Aorta (tissue), 5 donors: ENCODE measurements at places on chromosomes 2 and 18. TPM values are rescaled to one million over a fixed set of nuclear protein-coding genes. Genes with fewer than 3 reads are reported as not detected.

Gene IL1RL1
- 8.1 TPM for total RNA-seq

GRCh38 chr2:41698678-41699422 is 349.0 kb upstream of the PKDCC start:
- no peak overlapping the region for H3K27ac ChIP-seq
- DNase-seq = peak; percentile 60
- H3K4me1 ChIP-seq = peaks cover 5% of the 10 kb centered on the region
- H3K27me3 ChIP-seq = no peaks in the 10 kb centered on the region
- peak overlapping the region; percentile 7 for H3K4me3 ChIP-seq

GRCh38 chr18:46772357-46772756 is 15.5 kb upstream of the ST8SIA5 start:
- no peaks in the 10 kb centered on the region for H3K36me3 ChIP-seq
- H3K4me3 ChIP-seq = no peak overlapping the region
- H3K27ac ChIP-seq = no peak overlapping the region
- no peaks in the 10 kb centered on the region for H3K4me1 ChIP-seq
- no peak for DNase-seq

Gene FSHR
- total RNA-seq = not detected

Gene GALR1
- not detected for total RNA-seq

Gene PJVK
- 8.4 TPM for total RNA-seq

DNA sequence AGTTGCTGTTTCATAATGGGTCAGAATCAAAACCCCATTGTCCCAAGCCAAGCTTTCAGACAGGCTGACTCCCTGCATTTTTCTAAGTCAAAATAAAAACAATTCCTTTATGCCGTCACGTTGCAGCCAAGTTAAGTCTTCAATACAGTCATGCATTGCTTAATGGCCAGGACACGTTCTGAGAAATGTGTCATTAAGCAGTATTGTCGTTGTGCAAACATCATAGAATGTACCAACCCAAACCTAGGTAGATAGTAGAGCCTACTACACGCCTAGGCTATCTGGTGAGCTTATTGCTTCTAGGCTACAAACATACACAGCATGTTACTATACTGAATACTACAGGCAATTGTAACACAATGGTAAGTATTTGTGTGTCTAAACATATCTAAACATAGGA is 160.4 kb upstream of the FOSL2 start:
- no peak overlapping the region for H3K4me3 ChIP-seq
- H3K27ac ChIP-seq = no peak overlapping the region
- H3K27me3 ChIP-seq = no peaks in the 10 kb centered on the region
- H3K4me1 ChIP-seq = peaks cover 3% of the 10 kb centered on the region

GRCh38 chr2:238882082-238882755 is 34.3 kb downstream of the TWIST2 start:
- no peaks in the 10 kb centered on the region for H3K36me3 ChIP-seq
- DNase-seq = peak; percentile 21
- no peak overlapping the region for H3K27ac ChIP-seq

- H3K27ac ChIP-seq = no peak overlapping the region
- H3K36me3 ChIP-seq = no peaks in the 10 kb centered on the region
- peaks cover 3% of the 10 kb centered on the region for H3K27me3 ChIP-seq
Observed at GRCh38 chr18:59639821-59640220, 57.4 kb downstream of the CCBE1 start.

Gene RTP5
- total RNA-seq = not detected

- no peaks in the 10 kb centered on the region for H3K27me3 ChIP-seq
- H3K27ac ChIP-seq = peak overlapping the region; percentile 25
- H3K4me3 ChIP-seq = no peak overlapping the region
- H3K36me3 ChIP-seq = no peaks in the 10 kb centered on the region
- no peaks in the 10 kb centered on the region for H3K4me1 ChIP-seq
Observed at GRCh38 chr2:47272031-47272864, 117.1 kb upstream of the STPG4 start.

Gene ALPG
- total RNA-seq = not detected

Gene LRP1B
- total RNA-seq = 0.94 TPM

Gene STPG4
- total RNA-seq = 0.75 TPM

Gene SLC19A3
- 5.1 TPM for total RNA-seq

- H3K36me3 ChIP-seq = no peaks in the 10 kb centered on the region
- no peaks in the 10 kb centered on the region for H3K27me3 ChIP-seq
- peak overlapping the region; percentile 74 for H3K27ac ChIP-seq
- DNase-seq = peak; percentile 96
Observed at GRCh38 chr2:47072018-47072691, 83.0 kb downstream of the STPG4 start.

DNA sequence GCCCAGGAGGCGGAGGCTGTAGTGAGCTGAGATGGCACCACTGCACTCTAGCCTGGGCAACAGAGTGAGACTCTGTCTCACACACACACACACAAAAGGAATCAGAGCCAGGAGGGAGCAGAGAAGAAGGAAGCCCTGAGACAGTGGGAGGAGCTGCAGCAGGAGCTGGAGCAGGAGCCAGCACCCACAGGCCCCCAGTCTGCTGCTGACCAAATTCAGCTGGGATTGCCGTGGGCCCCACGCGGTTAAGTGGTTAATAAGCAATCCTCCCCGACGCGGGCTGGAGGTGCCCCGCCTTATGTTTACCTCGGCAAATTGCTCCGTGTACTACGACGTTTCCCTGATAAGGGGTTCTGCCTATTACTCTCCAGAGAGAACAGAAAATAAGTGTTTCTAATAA is 265.3 kb downstream of the TWIST2 start:
- no peak overlapping the region for H3K27ac ChIP-seq
- no peak overlapping the region for H3K4me3 ChIP-seq
- no peaks in the 10 kb centered on the region for H3K4me1 ChIP-seq
- H3K36me3 ChIP-seq = no peaks in the 10 kb centered on the region
- H3K27me3 ChIP-seq = no peaks in the 10 kb centered on the region

DNA sequence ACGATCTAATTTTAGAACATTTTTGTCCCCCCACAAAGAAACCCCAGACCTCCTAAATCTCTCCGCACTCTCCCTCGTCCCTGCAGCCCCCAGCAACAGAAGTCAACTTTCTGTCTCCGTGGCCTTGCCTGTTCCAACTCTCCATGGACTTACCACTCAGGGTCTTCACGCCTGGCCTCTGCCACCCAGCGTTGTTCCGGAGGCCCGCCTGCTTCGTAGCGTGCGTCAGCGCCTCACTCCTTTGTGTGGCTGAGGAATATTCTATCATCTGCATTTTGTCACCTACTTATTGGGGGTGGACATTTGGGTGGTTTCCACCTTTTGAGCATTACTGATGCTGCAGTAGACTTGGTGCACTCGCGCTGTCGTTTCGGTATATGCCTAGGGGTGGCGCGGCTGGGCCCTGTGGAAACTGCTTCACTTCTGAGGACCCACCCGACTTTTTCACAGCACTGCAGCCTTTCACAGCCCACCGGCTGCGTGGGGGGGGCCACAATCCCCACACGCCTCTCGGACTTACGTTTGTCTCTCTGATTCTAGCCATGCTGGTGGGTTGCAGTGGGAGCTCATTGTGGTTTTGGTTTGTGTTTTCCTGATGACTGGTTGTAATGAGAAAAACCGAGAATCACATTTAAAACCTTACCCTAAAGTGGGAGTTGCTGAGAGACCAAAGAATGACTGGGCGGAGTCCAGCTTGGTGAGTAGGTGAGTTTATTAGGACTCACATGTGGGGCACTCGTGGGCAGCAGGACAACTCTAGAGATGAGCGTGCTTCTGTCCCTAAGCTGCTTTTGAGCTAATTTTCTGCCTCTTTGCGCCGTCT is 1.4 kb upstream of the HSBP1L1 start:
- H3K4me1 ChIP-seq = no peaks in the 10 kb centered on the region
- H3K36me3 ChIP-seq = no peaks in the 10 kb centered on the region
- no peak for DNase-seq
- H3K27me3 ChIP-seq = no peaks in the 10 kb centered on the region

- no peaks in the 10 kb centered on the region for H3K36me3 ChIP-seq
- DNase-seq = no peak
- no peaks in the 10 kb centered on the region for H3K27me3 ChIP-seq
- H3K4me1 ChIP-seq = no peaks in the 10 kb centered on the region
Observed at GRCh38 chr2:102771114-102771513, 9.3 kb downstream of the TMEM182 start.

DNA sequence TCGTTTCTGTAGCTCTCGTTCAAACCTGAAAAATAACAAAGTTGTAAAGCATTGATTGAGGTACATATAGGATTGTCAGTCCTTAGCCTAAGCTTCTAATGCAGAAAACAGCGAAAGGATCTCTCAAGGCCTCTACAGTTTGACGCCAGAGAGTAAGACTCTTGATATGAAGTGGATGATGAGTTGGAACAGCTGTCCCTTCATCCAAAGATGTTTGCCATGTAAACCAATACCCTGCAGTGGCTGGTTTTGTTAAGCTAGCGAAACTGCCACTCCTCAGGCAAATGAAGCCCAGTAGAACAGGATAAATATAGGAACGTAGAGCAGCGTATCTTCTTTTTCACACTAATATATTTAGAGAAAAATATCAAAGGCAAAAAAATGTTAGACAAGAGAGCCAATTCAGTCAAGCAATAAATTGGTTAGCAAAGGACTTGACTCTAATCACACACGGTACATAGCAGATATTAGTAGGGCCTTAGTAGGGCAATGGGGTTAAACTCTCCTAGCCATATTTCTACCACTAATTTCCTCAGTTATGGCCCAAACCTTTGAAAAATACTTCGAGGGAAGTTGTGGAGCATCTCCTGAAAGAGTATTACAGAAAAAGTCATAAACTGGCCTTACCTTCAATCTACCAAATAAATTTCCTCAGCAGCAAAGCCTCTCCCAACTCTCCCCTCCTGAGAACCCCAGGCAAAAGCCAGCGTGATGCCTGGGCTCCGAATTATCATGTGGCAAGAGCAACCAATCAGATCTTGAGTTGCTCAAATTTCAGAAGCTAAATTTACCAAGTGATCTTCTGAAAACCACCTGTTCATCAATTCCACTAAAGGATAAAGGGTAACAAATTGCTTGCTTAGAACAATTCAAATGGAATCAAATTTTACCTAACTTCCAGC is at the start of gene NEB:
TSS of gene NEB (minus strand) at position 706 of the 902 bp plus-strand sequence. CDS start 1,320 bp downstream, outside the sequence.
- H3K4me1 ChIP-seq = peaks cover 4% of the 10 kb centered on the region
- peaks cover 1% of the 10 kb centered on the region for H3K36me3 ChIP-seq
- no peak within 1 kb of the TSS for H3K27ac ChIP-seq
- H3K27me3 ChIP-seq = no peaks in the 10 kb centered on the region
- DNase-seq = no peak
- no peak within 1 kb of the TSS for H3K4me3 ChIP-seq

DNA sequence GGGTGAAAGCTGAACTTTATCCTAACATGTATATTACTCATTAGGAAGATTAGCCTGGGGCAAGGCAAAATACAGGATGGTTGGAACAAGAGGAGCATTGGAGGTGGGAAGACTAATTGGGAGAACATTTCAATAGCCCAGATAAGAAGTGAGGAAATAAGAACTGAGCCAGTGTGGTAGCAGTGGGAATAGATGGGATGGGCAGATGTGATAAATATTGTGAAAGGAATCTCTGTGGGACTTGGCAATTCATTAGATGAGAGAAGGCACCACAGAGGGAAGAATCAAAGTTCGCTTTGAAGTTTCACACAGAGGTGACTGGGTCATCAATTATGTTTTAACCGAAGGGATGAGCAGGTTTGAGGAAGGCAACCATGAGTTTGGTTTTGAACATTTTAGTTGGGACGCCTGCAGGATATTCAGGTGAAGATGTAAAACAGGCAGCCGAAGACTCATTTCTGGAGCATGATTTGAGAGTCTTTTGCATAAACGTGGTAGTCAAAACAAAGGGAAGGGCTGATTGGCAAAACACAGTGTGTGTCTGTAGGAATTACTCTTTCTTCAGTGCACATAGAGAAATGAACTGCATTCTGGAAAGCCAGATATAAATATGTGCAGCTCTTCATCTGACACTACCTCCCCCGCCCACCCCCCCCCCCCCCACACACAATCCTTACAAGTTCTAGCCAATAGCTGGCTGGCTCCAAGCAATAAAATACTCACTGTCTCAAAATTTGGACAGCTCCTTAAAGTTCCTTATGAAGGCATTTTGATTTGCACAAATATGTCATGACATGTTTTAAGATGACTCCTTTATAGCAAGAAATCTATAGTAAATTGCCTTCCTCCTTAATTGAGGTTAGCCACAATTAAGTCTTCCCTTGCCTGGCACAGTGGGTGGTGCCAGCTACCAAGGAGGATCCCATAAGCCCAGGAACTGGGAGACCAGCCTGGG is 1.9 kb upstream of the SLC1A4 start:
- peak overlapping the region; percentile 21 for H3K4me3 ChIP-seq
- H3K27ac ChIP-seq = no peak overlapping the region
- peaks cover 3% of the 10 kb centered on the region for H3K4me1 ChIP-seq
- DNase-seq = no peak

Gene PAX8
- total RNA-seq = 0.45 TPM

Gene GCA
- total RNA-seq = 35.2 TPM

- no peak for DNase-seq
- H3K4me1 ChIP-seq = no peaks in the 10 kb centered on the region
- H3K4me3 ChIP-seq = no peak overlapping the region
- H3K36me3 ChIP-seq = no peaks in the 10 kb centered on the region
- H3K27ac ChIP-seq = no peak overlapping the region
Observed at GRCh38 chr2:157413326-157414035, 30.4 kb downstream of the CYTIP start.

DNA sequence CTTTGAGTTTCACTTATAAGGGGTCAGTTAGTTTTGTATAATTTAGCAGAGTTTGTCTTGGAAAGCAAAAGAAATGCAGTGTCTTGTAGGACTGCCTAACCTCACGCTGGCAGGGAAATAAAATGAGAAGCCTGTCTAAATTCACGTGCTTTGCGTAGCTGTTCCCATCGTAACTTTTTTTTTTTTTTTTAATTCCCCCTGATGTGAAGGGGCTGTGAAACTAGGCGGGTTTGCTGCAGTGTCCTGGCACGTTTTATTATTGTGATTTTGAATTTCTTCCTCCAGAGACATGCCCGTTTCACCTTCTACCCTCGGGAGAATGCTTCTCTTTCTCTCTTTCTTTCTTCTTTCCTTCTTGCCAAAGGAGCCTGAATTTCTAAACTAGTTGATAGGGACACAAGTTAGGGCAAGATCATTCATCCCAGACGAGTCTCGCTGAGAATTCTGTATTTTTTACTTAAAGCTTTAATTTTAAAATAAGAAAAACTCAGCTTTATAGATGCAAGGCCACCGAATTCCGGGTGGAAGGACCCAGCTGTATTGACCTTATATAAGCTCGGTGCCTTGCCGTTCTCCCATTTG is 2.3 kb downstream of the MEIS1 start:
- H3K27me3 ChIP-seq = no peaks in the 10 kb centered on the region
- DNase-seq = no peak
- H3K4me3 ChIP-seq = peak overlapping the region; percentile 91

- no peak overlapping the region for H3K27ac ChIP-seq
- peak; percentile 34 for DNase-seq
- no peaks in the 10 kb centered on the region for H3K27me3 ChIP-seq
- no peaks in the 10 kb centered on the region for H3K4me1 ChIP-seq
- H3K4me3 ChIP-seq = no peak overlapping the region
- H3K36me3 ChIP-seq = no peaks in the 10 kb centered on the region
Observed at GRCh38 chr2:241195506-241196130, 7.1 kb downstream of the ANO7 start.

- H3K27me3 ChIP-seq = no peaks in the 10 kb centered on the region
- no peaks in the 10 kb centered on the region for H3K4me1 ChIP-seq
- no peak overlapping the region for H3K4me3 ChIP-seq
- H3K27ac ChIP-seq = no peak overlapping the region
- no peaks in the 10 kb centered on the region for H3K36me3 ChIP-seq
- DNase-seq = peak; percentile 63
Observed at GRCh38 chr18:48300463-48300961, 108.7 kb downstream of the ZBTB7C start.
